Uterus (tissue), 4 donors: ENCODE measurements at places on chromosomes 1 and 21. TPM values are rescaled to one million over a fixed set of nuclear protein-coding genes. Genes with fewer than 3 reads are reported as not detected.
A peak's percentile ranks its signal among the peaks of the same experiment; 100 is the strongest.

ANKRD34A gene
- 0.26 TPM for total RNA-seq

CCDC181 gene
- 1.0 TPM for total RNA-seq

ZNF593OS gene
- total RNA-seq: not detected

FHAD1 gene
- 1.1 TPM for total RNA-seq

PLPPR4 gene
- under 0.01 TPM for total RNA-seq

SFT2D2 gene
- total RNA-seq: 78.6 TPM

MATN1 gene
- total RNA-seq: 0.46 TPM

S100A7A gene
- not detected for total RNA-seq

- DNase-seq: no peak
- no peak overlapping the region for H3K27ac ChIP-seq
- H3K36me3 ChIP-seq: no peaks in the 10 kb centered on the region
- H3K4me3 ChIP-seq: no peak overlapping the region
- no peaks in the 10 kb centered on the region for H3K4me1 ChIP-seq
Observed at GRCh38 chr21:20108016-20108415, 890.2 kb upstream of the NCAM2 start.

- H3K27me3 ChIP-seq: no peaks in the 10 kb centered on the region
- H3K27ac ChIP-seq: no peak overlapping the region
- no peak overlapping the region for H3K4me3 ChIP-seq
- no peaks in the 10 kb centered on the region for H3K36me3 ChIP-seq
- DNase-seq: no peak
Observed at GRCh38 chr1:55635856-55636255, 420.7 kb upstream of the USP24 start.

DNA sequence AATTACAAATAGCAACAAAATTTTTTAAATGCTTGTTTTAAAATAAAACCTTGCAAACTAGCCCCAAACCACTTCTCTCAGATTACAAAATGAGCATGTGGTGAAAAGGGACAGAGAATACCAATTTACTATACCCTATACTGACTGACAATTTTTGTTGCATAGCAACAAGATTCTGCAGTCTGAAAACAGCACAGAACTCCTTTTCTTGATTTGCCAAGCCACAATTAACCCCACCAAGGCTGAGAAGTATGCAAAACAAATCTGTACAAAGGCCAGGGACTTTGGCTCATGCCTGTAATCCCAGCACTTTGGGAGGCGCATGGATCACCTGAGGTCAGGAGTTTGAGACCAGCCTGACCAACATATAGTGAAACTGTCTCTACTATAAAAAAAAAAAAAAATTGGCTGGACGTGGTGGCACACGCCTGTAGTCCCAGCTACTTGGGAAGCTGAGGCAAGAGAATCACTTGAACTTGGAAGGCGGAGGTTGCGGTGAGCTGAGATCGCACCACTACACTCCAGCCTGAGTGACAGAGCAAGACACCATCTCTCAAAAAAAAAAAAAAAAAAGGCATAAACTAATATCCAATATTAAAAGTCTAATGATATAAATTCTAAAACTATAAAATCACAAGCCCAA is 21.8 kb downstream of the ENAH start:
- H3K4me1 ChIP-seq: no peaks in the 10 kb centered on the region
- H3K36me3 ChIP-seq: no peaks in the 10 kb centered on the region
- DNase-seq: no peak
- H3K27me3 ChIP-seq: no peaks in the 10 kb centered on the region
- no peak overlapping the region for H3K27ac ChIP-seq

GRCh38 chr21:41666641-41667081 is 100.2 kb downstream of the RIPK4 start:
- H3K36me3 ChIP-seq: no peaks in the 10 kb centered on the region
- H3K27me3 ChIP-seq: no peaks in the 10 kb centered on the region
- no peaks in the 10 kb centered on the region for H3K4me1 ChIP-seq
- DNase-seq: no peak

DNA sequence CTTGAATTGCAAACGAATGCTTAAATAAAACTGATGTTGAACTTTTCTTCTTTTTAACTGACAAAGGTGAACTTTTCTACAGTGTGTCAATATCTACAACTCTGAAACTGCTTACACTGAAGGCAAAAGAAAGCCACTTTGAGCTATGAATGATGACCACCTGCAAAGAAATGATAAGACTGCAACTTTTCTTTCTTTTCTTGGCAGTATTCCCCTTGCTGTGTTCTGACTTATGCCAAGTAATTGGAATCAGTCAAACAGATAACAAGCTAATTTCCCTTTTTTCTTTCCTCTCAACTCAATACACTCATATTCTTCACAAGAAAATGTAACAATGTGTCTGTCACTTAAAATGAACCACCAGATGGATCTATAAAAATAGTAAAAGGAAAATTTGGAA is 588.1 kb upstream of the BRINP3 start:
- H3K27ac ChIP-seq: no peak overlapping the region
- no peaks in the 10 kb centered on the region for H3K27me3 ChIP-seq
- H3K4me1 ChIP-seq: no peaks in the 10 kb centered on the region
- no peaks in the 10 kb centered on the region for H3K36me3 ChIP-seq
- no peak for DNase-seq
- H3K4me3 ChIP-seq: no peak overlapping the region

- H3K36me3 ChIP-seq: no peaks in the 10 kb centered on the region
- H3K27me3 ChIP-seq: no peaks in the 10 kb centered on the region
- no peak overlapping the region for H3K4me3 ChIP-seq
- H3K4me1 ChIP-seq: no peaks in the 10 kb centered on the region
Observed at GRCh38 chr21:42737951-42738590, 84.7 kb downstream of the PDE9A start.

GRCh38 chr1:61536174-61537108 is 188.5 kb downstream of the TM2D1 start:
- H3K36me3 ChIP-seq: no peaks in the 10 kb centered on the region
- H3K4me1 ChIP-seq: no peaks in the 10 kb centered on the region
- no peak overlapping the region for H3K27ac ChIP-seq

DNA sequence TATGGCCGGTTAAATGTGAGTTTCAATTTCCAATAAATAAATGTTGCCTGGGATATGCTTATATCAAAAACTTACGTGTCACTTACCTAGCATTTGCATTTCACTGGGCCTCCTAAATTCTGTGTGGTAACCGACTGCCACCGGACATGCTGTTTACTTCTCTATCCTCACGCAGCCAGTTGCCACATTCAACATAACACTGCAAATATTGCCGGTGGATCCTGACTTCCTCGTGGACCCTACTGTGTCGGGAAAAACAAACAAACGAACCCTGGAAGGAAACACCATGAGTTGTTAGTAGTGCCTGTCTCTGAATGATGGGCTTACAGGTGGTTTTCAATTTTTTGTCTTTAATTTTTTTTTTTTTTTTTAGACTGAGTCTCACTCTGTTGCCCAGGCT is 54.1 kb downstream of the RIPK4 start:
- H3K27ac ChIP-seq: no peak overlapping the region
- H3K36me3 ChIP-seq: no peaks in the 10 kb centered on the region
- H3K4me1 ChIP-seq: no peaks in the 10 kb centered on the region

GRCh38 chr1:80363689-80364475 is 1357.4 kb upstream of the ADGRL4 start:
- H3K4me3 ChIP-seq: no peak overlapping the region
- no peaks in the 10 kb centered on the region for H3K36me3 ChIP-seq
- no peaks in the 10 kb centered on the region for H3K4me1 ChIP-seq
- no peak overlapping the region for H3K27ac ChIP-seq

DNA sequence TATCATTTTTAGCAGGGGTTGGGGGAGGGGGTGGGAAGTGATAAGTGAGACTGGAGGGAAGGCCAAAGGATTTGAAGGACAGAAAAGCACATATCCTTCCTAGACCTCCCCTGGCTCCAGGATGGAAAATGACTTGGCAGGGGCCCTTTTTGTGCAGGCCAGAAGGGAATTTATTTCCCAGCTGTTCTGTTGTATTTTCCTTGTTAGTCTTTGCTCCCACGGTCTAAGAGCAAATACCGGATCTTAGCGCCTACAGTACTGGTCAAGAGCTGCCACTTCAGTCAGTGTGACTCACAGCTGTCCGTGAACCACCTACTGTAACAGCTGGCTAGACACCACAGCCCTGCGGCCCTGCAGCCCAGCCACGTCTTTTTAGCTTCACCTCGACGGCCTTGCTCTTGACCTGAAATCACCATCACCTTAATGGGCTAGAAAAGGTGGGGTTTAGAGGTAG is 51.0 kb upstream of the ERRFI1 start:
- peak overlapping the region; percentile 60 for H3K27ac ChIP-seq

DNA sequence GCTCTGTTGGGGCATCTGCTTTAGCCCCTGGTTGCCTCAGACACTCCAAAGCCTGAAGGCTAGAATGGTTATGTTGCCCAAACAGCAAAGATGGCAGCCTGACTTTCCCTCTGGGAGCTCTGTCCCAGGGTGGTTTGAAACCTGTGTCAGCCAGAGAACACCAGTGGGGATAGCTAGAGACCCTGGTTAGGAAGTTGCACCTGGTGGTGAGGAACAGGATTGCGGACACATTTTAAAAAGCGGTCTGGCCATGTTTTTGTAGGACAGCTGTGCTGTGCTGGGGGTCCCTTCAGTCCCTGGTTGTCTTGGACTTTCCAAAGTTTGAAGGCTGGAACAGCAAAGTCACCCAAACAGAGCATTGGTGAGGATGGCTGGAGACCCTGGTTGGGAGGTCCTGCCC is 87.8 kb downstream of the DNM3 start:
- no peak overlapping the region for H3K4me3 ChIP-seq
- H3K27ac ChIP-seq: no peak overlapping the region
- no peaks in the 10 kb centered on the region for H3K27me3 ChIP-seq
- no peaks in the 10 kb centered on the region for H3K36me3 ChIP-seq

DNA sequence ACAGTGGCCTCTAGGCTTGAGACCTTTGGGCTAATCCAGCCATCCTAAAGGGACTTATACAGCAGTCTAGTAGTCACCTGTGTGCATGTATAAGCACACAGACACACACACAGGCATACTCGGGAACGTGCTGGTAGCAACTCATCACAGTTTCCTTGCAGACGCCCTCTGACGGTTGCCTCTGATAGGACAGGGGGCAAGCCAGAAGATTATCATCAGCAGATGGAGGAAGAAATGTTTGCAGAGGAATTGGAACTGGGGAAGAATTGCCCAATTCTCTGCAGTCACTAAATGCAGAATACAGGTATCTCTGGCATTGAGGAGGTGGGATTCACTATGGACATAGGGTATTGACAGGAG is 222.2 kb downstream of the C1orf94 start:
- H3K27me3 ChIP-seq: no peaks in the 10 kb centered on the region
- no peaks in the 10 kb centered on the region for H3K4me1 ChIP-seq
- no peak overlapping the region for H3K27ac ChIP-seq
- DNase-seq: no peak

- H3K27me3 ChIP-seq: no peaks in the 10 kb centered on the region
- H3K36me3 ChIP-seq: no peaks in the 10 kb centered on the region
- no peak overlapping the region for H3K4me3 ChIP-seq
- H3K27ac ChIP-seq: no peak overlapping the region
- DNase-seq: no peak
Observed at GRCh38 chr1:223353939-223354338, 10.0 kb downstream of the SUSD4 start.

DNA sequence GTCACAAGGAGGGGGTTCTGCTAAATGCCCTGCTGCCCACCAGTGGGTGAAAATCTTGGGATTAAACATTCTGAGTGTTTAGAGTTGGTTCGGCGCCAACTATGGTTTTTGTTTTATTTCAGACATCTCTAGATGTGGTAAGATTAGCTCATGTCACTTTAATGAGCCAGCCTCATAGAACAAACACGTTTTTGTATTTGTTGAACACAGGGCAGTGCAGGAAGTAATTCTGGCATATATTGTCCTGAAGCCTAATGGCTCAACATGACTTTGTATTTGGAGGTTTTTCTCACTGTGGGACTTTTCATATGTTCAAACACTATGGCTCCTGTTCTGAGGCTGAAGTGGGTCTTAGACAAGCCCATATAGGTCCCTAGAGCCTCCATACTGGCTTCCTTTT is 107.8 kb downstream of the NGF start:
- no peaks in the 10 kb centered on the region for H3K36me3 ChIP-seq
- no peak overlapping the region for H3K4me3 ChIP-seq
- no peak overlapping the region for H3K27ac ChIP-seq
- H3K27me3 ChIP-seq: no peaks in the 10 kb centered on the region
- no peak for DNase-seq

GRCh38 chr21:44898851-44899767 is 21.6 kb downstream of the ITGB2 start:
- H3K27ac ChIP-seq: no peak overlapping the region
- H3K36me3 ChIP-seq: no peaks in the 10 kb centered on the region
- DNase-seq: no peak
- H3K27me3 ChIP-seq: no peaks in the 10 kb centered on the region

- H3K36me3 ChIP-seq: no peaks in the 10 kb centered on the region
- no peak overlapping the region for H3K4me3 ChIP-seq
- DNase-seq: no peak
- H3K4me1 ChIP-seq: no peaks in the 10 kb centered on the region
Observed at GRCh38 chr1:177659281-177659680, 310.6 kb downstream of the SEC16B start.

GRCh38 chr1:89524369-89525168 is at the start of gene LRRC8B:
Gene LRRC8B (plus strand): TSS chr1:89524829. CDS start chr1:89582651, 57,822 bp downstream.
- no peaks in the 10 kb centered on the region for H3K27me3 ChIP-seq
- peak; percentile 86 for DNase-seq
- peak within 1 kb of the TSS; percentile 88 for H3K27ac ChIP-seq
- H3K4me1 ChIP-seq: no peaks in the 10 kb centered on the region
- H3K36me3 ChIP-seq: no peaks in the 10 kb centered on the region
- peak within 1 kb of the TSS; percentile 65 for H3K4me3 ChIP-seq
